Glomerular endothelial cell (primary cell): ENCODE measurements at places on chromosomes 3 and 15. TPM values are rescaled to one million over a fixed set of nuclear protein-coding genes. Genes with fewer than 3 reads are reported as not detected.

DNA sequence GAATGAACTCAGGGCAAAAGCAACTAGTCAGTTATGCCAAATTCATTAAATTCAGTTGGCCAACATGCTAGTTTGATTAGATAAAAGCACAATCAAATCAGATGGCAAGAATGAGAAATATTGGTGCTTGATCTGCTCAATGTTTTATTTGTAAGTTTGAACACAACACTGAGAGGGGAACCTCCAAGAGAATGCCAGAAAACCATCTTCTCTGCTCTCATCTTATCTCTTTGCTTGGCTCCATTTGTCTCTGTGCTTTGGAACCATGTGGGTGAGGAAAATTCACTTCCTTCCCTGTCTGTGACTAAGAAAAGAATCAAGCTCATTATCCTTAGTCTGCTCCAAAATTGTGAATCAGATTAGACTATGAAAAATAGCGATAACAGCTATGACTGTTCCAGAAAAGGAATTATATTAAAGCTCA lies 43.6 kb upstream of the DCBLD2 start:
- DNase-seq: no peak

GRCh38 chr3:140093742-140094141 lies 158.8 kb downstream of the CLSTN2 start:
- no peak for DNase-seq

Gene CELF6
- total RNA-seq: 0.05 and 1.5 TPM in 2 replicates

Gene KNG1
- total RNA-seq: not detected in 2 replicates

- no peak for DNase-seq
Measured at GRCh38 chr15:73495181-73495580, 52.2 kb downstream of the REC114 start.
